ENCODE measurements at places on chromosomes 7 and 10. TPM values are rescaled to one million over a fixed set of nuclear protein-coding genes. Genes with fewer than 3 reads are reported as not detected.

DNA sequence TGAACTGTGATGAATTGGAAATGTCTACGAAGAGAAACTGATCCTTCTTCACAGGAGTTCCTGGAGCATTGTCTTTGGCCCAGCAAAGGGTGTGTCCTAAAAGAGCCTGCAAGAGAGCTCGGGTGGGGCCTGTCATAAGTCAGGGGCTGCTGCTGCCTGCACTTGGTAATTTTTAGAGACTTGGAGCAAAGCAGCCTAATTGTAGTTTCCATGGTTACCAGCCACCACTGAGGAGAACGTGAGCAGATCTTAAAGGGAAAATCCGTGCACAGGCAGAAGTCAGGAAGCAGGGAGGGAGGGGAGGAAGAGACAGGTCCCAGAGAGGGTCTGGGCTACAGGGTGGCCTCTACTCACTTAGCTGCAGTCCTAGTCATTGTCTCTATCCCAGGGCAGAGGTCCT is 463.6 kb downstream of the PLXNA4 start:
- no peak overlapping the region for H3K27ac ChIP-seq
- no peaks in the 10 kb centered on the region for H3K4me1 ChIP-seq

DNA sequence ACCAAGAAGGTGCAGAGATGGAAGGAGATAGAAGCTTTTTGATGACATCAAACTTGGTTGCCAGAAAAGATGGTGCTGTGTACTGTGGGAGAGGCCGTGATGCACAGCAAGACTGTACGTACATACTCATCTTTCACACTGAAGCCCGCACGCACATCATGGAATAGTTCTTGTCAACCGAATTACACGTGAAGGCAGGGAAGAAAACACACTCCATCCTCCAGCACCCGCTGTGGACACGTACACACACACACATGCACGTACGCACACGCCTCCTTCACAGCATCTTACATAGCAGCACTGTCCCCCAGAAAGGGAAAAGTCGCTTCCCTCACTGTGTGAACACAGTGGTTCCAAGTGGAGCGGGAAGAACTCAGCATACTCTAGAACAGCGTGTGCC is 54.5 kb upstream of the DDC start:
- no peaks in the 10 kb centered on the region for H3K36me3 ChIP-seq
- no peak overlapping the region for H3K27ac ChIP-seq
- no peaks in the 10 kb centered on the region for H3K27me3 ChIP-seq
- DNase-seq: no peak
- no peak overlapping the region for H3K4me3 ChIP-seq
- no peaks in the 10 kb centered on the region for H3K4me1 ChIP-seq

DNA sequence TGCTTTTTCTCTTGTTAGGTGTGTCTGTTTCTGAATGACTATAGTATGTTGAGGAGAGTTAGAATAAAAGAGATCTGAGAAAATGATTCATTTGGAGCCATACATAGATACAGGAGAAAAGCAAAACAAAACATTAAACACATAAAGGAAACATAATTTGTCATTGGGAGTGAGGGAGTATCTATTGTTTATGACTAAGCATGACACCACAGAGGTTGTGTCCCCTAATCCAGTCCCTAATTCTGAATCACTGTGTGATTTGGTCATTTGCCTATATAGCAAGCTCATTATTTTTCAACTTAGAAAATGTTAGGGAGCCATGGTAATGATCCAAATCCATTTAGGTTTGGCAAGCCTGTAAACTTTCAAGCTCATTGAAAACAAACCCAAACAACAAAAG is 132.3 kb upstream of the BMPER start:
- no peaks in the 10 kb centered on the region for H3K36me3 ChIP-seq
- H3K27me3 ChIP-seq: no peaks in the 10 kb centered on the region
- H3K4me3 ChIP-seq: no peak overlapping the region
- no peak overlapping the region for H3K27ac ChIP-seq
- no peaks in the 10 kb centered on the region for H3K4me1 ChIP-seq
- DNase-seq: no peak

DNA sequence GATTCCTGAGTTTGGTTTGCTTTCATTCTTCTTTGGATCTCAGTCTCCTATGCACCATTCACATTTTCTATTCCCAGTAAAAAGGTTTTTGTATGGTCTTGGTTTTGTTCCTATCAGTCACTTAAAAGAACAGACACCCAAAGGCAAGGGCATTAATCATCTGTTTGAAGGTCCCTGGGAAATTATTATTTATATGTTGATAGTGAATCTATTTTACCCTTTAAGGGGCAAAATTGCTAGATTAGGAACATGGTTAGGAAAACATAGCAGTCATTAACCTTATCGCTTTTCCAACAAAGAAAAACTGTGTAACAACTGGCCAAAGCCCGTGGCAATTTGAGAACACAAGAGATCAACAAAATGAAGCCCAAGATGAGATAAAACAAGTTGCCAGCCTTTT is 1146.6 kb upstream of the C7orf33 start:
- peaks cover 13% of the 10 kb centered on the region for H3K36me3 ChIP-seq
- no peak overlapping the region for H3K27ac ChIP-seq
- no peaks in the 10 kb centered on the region for H3K27me3 ChIP-seq
- no peak overlapping the region for H3K4me3 ChIP-seq
- H3K4me1 ChIP-seq: no peaks in the 10 kb centered on the region
- no peak for DNase-seq

- no peaks in the 10 kb centered on the region for H3K4me1 ChIP-seq
- H3K36me3 ChIP-seq: no peaks in the 10 kb centered on the region
- DNase-seq: no peak
- H3K27ac ChIP-seq: no peak overlapping the region
- H3K27me3 ChIP-seq: no peaks in the 10 kb centered on the region
These were observed 444.3 kb downstream of the IPMK start for GRCh38 chr10:57823398-57823797.

DNA sequence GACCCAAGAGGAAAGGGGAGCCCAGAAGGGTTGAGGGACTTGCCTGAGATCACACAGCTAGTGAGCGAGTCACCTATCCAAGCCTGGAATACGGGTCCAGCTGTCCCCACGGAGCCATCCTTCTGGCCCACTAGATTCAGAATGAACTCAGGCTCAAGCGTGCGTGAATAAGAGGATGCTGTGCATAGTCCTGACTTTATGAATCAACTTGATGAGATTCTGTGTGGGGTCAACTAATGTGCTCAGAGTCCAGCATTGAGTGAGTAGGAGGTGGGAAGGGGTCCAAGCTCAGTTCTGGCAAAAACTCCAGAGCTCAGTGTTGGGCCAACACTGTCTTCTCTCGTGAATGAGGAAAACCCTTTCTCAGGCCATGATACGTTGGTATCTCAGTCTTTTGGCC is 41.4 kb downstream of the CAMK1D start:
- peak overlapping the region; percentile 11 for H3K4me3 ChIP-seq
- no peaks in the 10 kb centered on the region for H3K27me3 ChIP-seq
- peaks cover 66% of the 10 kb centered on the region for H3K4me1 ChIP-seq
- H3K36me3 ChIP-seq: no peaks in the 10 kb centered on the region

DNA sequence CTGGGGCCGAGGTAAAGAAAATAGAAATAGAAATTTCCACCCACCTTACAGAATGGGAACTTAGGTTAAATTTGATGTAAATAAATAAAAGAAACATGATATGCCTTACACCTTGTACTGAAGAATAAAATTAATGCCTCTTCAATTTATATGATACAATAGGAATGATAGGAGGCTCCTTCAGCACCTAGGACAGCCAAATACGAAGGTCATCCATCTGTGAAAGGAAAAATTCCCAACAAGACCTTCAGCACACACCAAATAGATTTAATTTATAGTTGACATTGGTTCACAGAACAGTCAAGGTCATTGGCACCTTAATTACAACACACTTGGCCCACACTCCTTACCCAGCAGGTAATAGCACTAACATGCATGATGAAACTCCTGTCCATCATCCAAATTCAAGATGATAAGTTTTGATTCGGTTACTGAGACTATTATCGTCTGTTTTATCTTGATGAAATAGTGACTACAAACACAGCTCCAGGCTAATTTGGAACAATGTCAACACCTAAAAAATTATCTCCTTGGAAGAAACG is 250.9 kb downstream of the SNX13 start:
- H3K4me3 ChIP-seq: no peak overlapping the region
- H3K4me1 ChIP-seq: no peaks in the 10 kb centered on the region
- H3K27me3 ChIP-seq: no peaks in the 10 kb centered on the region
- H3K27ac ChIP-seq: no peak overlapping the region

GRCh38 chr7:15128716-15129115 is 226.2 kb upstream of the DGKB start:
- DNase-seq: no peak
- H3K4me3 ChIP-seq: no peak overlapping the region
- H3K27me3 ChIP-seq: no peaks in the 10 kb centered on the region
- no peaks in the 10 kb centered on the region for H3K36me3 ChIP-seq
- no peak overlapping the region for H3K27ac ChIP-seq

DNA sequence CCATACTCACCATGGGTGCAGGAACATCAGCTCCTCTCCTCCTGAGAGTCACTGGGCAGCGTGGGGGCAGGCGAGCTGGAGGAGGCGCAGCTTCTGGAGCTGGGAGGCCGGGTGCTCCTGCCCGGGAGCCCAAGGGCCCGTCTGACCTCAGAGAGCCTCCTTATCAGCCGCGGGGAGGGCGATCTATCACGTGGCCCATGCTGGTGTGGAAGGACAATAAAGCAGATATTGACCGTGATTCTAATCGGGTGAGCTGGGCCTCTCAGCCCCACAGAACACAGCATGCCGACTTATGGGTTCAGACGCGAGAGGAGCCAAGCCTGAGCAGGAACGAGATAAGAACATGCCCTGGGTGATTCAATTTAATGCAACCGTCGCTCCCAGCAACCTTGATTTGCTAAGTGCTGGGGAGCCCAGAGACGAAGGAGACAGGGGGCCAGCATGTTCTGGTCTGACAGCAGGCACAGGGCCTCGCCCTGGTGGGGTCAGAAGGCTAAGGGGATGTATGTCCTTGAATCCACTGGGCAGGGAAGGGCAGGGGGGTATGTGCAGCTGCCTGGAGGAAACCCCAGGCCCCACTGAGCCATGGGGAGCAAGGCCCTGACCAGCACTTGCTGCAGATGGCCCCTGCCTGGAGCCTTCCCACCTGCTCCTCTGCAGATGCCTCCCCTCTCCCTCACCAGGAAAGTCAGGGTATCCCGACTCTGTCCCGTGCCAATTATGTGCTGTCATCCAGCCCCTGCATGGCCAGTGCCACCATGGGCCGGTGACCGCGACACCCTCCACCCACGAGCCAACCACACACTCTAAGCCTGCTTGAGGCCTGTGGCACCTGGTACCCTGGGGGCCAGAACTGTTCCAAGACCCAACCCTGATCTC is 95.3 kb upstream of the RET start:
- no peaks in the 10 kb centered on the region for H3K36me3 ChIP-seq
- no peak overlapping the region for H3K4me3 ChIP-seq
- no peaks in the 10 kb centered on the region for H3K27me3 ChIP-seq
- H3K27ac ChIP-seq: no peak overlapping the region
- DNase-seq: no peak

DNA sequence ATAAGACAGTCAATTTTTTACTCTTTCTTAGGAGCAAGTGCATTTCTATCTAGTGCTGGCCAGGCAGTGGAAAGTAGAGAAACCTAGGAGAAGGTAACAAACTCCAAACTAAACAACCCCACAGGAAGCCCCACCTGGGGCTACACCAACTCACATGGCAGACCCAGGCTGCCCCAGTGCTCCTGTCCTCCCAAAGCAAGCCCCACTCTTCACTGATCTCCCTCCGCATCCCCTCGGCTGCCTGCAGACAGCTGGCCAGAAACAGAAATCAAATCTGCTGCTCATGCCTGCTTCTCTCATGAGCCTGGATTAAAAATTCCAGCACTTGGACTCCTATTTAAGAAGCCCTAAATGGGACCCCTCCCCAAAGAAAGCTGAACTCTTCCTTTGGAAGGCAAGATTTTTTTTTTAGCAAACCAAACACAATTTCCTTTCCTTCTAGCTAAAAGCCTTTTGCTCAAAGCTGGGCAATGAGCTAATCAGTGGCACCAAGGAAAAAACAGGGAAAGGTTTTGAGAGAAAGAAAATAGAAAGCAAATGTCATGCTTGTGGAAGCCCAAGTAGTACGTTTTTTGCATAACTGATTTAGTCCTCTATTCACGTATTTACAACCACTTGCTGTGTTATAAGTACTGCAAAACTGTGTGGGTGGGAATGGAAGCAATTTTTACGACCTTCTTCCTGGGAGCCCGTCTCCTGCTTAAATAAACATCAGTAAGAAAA is 10.8 kb downstream of the PDE1C start:
- no peak for DNase-seq
- no peaks in the 10 kb centered on the region for H3K27me3 ChIP-seq
- no peaks in the 10 kb centered on the region for H3K4me1 ChIP-seq
- H3K36me3 ChIP-seq: no peaks in the 10 kb centered on the region

- peak overlapping the region; percentile 76 for H3K27ac ChIP-seq
- H3K4me3 ChIP-seq: peak overlapping the region; percentile 96
- H3K27me3 ChIP-seq: peaks cover 22% of the 10 kb centered on the region
- peaks cover 12% of the 10 kb centered on the region for H3K4me1 ChIP-seq
- DNase-seq: peak; percentile 63
These were observed 27.8 kb downstream of the RBM20 start for GRCh38 chr10:110671788-110672579.

GRCh38 chr10:133324198-133324792 is 12.4 kb downstream of the CALY start:
- H3K4me3 ChIP-seq: no peak overlapping the region
- peaks cover 66% of the 10 kb centered on the region for H3K27me3 ChIP-seq
- DNase-seq: peak; percentile 43
- no peak overlapping the region for H3K27ac ChIP-seq
- H3K4me1 ChIP-seq: peaks cover 20% of the 10 kb centered on the region

Gene MRC1
- polyA plus RNA-seq: not detected

Gene ZNF503
- polyA plus RNA-seq: not detected

Gene TBX20
- polyA plus RNA-seq: not detected

Gene CNPY1
- polyA plus RNA-seq: not detected

Gene EGR2
- 1.7 TPM for polyA plus RNA-seq

Gene COL13A1
- polyA plus RNA-seq: not detected

Gene GPC2
- polyA plus RNA-seq: 0.32 TPM
